Activated naive CD8-positive, alpha-beta T cell treated with anti-CD3 and anti-CD28 coated beads for 36 hours (primary cell): ENCODE measurements at places on chromosomes 6 and 20. TPM values are rescaled to one million over a fixed set of nuclear protein-coding genes. Genes with fewer than 3 reads are reported as not detected.

Gene C6orf163
- 0.98 TPM for total RNA-seq

DNA sequence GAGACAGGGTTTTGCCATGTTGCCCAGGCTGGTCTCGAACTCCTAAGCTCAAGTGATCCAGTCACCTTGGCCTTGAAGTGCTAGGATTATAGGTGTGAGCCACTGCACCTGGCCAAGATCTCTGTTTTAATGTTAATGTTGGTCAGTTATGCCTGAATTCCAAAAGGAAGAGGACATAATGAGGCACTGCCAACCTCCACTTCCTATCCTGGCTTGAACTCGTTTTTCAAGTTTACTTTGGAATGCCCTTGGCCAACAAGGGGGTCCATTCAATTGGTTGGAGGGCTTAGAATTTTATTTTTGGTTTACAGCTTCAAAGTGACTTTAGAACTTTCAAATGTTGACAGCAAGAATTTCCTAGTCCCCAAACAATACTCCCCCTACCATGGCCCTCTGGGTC, 29.8 kb downstream of the DNAAF9 start:
- no peaks in the 10 kb centered on the region for H3K4me1 ChIP-seq
- H3K27me3 ChIP-seq: no peaks in the 10 kb centered on the region
- H3K27ac ChIP-seq: no peak overlapping the region
- H3K36me3 ChIP-seq: peaks cover 3% of the 10 kb centered on the region
- no peak for DNase-seq

Gene NNAT
- total RNA-seq: 0.23 TPM

Gene MYT1
- 0.44 TPM for total RNA-seq

DNA sequence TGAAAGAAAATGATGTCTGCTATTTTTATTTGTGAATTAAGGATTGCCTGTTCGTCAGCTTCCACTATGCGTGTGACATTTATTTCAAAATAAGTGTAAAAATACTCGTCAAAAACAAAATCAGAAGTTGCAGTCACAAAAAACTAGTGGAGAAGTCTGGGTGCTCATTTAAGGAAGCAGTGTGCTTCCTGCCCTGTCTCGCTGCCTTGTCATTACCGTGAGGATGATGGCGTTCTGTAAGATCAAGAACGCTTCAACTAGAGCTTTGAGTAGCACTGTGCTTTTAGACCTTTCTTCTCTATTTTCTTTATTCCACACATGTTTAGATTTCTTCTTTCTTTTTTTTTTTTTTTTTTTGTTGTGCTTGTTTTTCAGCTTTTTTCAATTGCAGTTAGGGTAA, 186.9 kb downstream of the TBC1D7 start:
- no peak for DNase-seq
- peaks cover 4% of the 10 kb centered on the region for H3K4me1 ChIP-seq
- no peaks in the 10 kb centered on the region for H3K27me3 ChIP-seq
- no peak overlapping the region for H3K27ac ChIP-seq
- no peak overlapping the region for H3K4me3 ChIP-seq
- no peaks in the 10 kb centered on the region for H3K36me3 ChIP-seq

DNA sequence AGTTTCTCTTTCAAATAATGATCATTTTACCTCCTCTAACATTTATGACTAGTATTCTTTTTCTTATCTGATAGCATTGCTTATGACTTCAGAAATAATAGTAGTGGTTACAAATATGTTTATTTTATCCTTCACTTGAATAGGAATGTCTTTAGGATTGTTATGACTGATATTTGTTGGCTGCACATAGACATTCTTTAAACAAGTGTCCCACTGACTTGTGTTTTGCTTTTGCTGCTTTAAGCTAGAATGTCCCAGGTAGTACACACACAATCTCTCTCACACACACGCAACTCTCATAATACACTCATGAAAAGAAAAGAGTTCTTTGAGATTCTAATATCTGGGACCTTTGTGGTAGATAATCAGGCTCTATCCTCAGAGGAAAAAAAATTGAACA, 21.6 kb downstream of the KIAA1586 start:
- no peak for DNase-seq
- no peaks in the 10 kb centered on the region for H3K4me1 ChIP-seq
- H3K27me3 ChIP-seq: no peaks in the 10 kb centered on the region
- peaks cover 15% of the 10 kb centered on the region for H3K36me3 ChIP-seq
- no peak overlapping the region for H3K27ac ChIP-seq

GRCh38 chr6:149061930-149062329, 255.6 kb upstream of the TAB2 start:
- no peak for DNase-seq
- no peak overlapping the region for H3K4me3 ChIP-seq
- no peak overlapping the region for H3K27ac ChIP-seq
- no peaks in the 10 kb centered on the region for H3K27me3 ChIP-seq

Gene TCP11
- not detected for total RNA-seq

Gene HLA-G
- total RNA-seq: 1.4 TPM

Gene SMOC2
- total RNA-seq: not detected

- H3K27ac ChIP-seq: no peak overlapping the region
- no peak overlapping the region for H3K4me3 ChIP-seq
- no peaks in the 10 kb centered on the region for H3K4me1 ChIP-seq
- no peaks in the 10 kb centered on the region for H3K27me3 ChIP-seq
- no peaks in the 10 kb centered on the region for H3K36me3 ChIP-seq
These were observed 188.2 kb upstream of the QKI start for GRCh38 chr6:163226181-163226835.

DNA sequence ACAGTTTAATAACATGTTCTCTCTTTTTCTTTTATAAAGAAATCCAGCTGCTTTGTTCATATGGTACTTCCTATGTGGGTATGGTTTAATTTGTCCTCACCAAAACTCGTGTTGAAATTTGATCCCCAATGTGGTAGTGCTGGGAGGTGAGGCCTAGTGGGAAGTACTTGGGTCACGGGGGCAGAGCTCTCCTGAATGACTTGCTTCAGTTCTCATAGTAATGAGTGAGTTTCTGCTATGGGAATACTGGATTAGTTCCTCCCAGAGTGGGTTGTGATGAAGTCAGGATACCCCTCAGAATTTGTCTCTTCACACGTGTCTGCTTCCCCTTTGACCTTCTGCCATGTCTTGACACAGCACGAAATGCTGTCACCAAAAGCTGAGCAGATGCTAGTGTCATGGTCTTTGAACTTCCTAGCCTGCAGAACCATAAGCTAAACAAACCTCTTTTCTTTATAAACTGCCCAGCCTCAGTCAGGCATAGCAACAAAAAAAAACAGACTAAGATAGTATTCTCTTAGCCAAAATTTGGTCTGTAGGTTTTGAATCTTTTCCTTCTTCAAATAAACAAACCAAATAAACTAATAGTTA, 87.8 kb upstream of the HS3ST5 start:
- no peak for DNase-seq
- H3K27ac ChIP-seq: no peak overlapping the region
- H3K4me3 ChIP-seq: no peak overlapping the region
- no peaks in the 10 kb centered on the region for H3K27me3 ChIP-seq

Gene UBE2J1
- 29.0 TPM for total RNA-seq

- DNase-seq: no peak
- H3K4me1 ChIP-seq: peaks cover 13% of the 10 kb centered on the region
- no peak overlapping the region for H3K4me3 ChIP-seq
These were observed 211.7 kb upstream of the CST7 start for GRCh38 chr20:24737212-24737850.

DNA sequence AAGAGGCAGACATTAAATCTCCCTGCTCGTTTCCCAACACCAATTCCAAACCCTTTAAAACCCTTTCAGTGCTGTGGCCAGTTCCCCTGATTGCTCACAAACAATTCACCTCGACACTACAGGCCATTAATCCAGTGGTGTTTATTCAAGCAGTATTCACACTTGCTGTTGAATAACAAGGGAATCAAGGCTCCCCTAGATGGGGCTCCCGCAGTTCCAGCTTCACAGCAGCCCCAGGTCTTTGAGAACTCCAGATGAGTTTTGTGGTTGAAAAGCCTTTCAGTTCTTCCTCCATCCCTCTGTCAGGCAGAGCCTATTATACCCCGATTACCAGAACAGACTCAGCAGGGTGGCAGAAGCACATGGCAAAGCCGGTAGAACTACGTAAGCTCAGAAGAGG, 36.2 kb downstream of the JAG1 start:
- no peaks in the 10 kb centered on the region for H3K27me3 ChIP-seq
- no peaks in the 10 kb centered on the region for H3K36me3 ChIP-seq
- no peak for DNase-seq

- no peak overlapping the region for H3K4me3 ChIP-seq
- no peak overlapping the region for H3K27ac ChIP-seq
- peaks cover 8% of the 10 kb centered on the region for H3K36me3 ChIP-seq
- no peak for DNase-seq
These were observed 20.1 kb downstream of the B4GALT5 start for GRCh38 chr20:49693435-49694171.

DNA sequence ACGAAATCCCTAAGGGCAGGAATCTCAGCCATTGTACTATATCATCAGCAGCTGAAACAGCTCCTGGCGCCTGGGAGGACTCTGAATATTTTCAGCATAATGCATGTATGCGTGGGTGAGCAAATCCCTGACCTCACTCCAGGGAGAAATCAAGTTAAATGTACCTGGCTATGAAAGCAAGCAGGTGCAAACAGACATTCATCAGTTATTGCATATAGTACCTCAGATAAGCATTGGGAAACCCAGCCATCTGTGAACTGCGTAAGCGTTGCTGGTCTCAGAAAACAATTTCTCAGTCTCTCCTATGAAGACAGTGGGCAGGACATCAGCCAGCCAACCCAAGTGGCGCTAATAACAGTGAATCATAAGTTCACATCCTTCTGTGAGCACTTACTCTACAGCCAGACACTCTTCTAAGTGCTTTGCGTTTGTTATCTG, 622.6 kb downstream of the EPM2A start:
- peaks cover 7% of the 10 kb centered on the region for H3K27me3 ChIP-seq
- no peaks in the 10 kb centered on the region for H3K36me3 ChIP-seq
- no peak overlapping the region for H3K4me3 ChIP-seq
- no peak overlapping the region for H3K27ac ChIP-seq

DNA sequence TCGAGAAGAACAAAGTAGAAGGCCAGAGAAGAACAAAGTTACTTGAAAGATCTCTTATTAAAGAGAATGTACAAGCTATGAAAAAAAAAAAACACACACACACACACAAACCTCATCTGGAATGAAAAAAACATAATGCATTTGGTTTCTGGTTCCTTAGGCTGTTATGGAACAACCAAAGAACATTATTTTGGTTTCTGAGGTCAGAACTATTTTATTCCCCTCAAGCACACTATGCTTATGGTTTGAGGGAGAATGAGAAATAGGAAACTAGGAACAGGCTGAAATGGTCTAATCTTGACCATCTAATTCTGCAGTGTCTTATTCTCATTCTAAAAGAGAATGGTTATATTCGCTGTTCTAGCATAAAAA, 8.8 kb downstream of the PRDM1 start:
- peak overlapping the region; percentile 59 for H3K27ac ChIP-seq
- no peak for DNase-seq

Gene PRRT1
- 1.4 TPM for total RNA-seq

DNA sequence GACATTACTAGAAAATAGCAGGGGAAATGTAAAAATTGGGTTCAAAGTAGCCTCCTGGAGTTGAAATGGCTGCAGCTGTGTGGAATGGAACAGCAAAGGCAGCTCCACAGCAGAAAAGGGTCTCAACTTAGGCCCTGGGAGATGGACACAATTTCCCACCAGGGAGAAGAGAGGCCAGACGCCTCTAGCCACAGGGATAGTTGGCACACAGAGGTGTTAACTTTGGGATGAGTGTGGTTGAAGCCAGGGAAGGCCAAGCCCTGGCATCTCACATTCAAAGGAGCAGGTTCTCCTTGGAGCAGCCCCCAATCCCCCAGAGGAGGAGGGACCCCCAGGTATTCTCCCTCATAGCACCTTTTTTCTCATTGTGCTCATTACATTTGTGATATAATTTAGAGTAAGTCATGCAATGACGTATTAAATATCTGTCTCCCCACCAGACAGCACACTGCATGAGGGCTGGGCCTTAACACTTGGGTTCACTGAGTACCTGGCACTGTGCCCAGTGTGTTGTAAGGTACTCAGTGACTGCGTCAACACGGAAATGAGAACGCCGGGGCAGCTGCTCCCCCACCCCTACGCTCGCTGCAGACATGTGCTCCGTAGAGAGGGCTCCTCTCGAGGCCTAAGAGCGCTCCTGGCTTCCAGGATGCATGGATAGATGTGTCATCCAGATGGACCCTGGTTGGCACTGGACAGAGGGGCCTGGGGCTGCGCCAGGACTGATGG, 76.0 kb upstream of the CD93 start:
- no peaks in the 10 kb centered on the region for H3K27me3 ChIP-seq
- no peaks in the 10 kb centered on the region for H3K36me3 ChIP-seq
- H3K27ac ChIP-seq: no peak overlapping the region
- peaks cover 4% of the 10 kb centered on the region for H3K4me1 ChIP-seq
- H3K4me3 ChIP-seq: no peak overlapping the region

Gene C20orf202
- not detected for total RNA-seq

- peaks cover 4% of the 10 kb centered on the region for H3K27me3 ChIP-seq
- no peak overlapping the region for H3K4me3 ChIP-seq
- no peak for DNase-seq
- H3K4me1 ChIP-seq: peaks cover 2% of the 10 kb centered on the region
These were observed 141.5 kb downstream of the BMP7 start for GRCh38 chr20:57124800-57125517.

Gene TRIM40
- not detected for total RNA-seq

GRCh38 chr20:35742741-35743523, 872 bp upstream of the RBM39 start:
- peaks cover 8% of the 10 kb centered on the region for H3K27me3 ChIP-seq
- H3K36me3 ChIP-seq: peaks cover 42% of the 10 kb centered on the region
- peak overlapping the region; percentile 100 for H3K4me3 ChIP-seq
- DNase-seq: no peak
- H3K4me1 ChIP-seq: peaks cover 32% of the 10 kb centered on the region
- peak overlapping the region; percentile 96 for H3K27ac ChIP-seq

- H3K27me3 ChIP-seq: peaks cover 4% of the 10 kb centered on the region
- no peak overlapping the region for H3K27ac ChIP-seq
- H3K4me1 ChIP-seq: no peaks in the 10 kb centered on the region
- DNase-seq: no peak
- no peak overlapping the region for H3K4me3 ChIP-seq
These were observed 87.8 kb downstream of the TMEM170B start for GRCh38 chr6:11625302-11625701.
